ENCODE measurements at places on chromosomes 3 and 15. TPM values are rescaled to one million over a fixed set of nuclear protein-coding genes. Genes with fewer than 3 reads are reported as not detected.

The OR5K3 gene
- total RNA-seq, result not detected

The ITIH1 gene
- total RNA-seq, result 0.56 TPM

The ANKRD34C gene
- total RNA-seq, result not detected

The CLDN11 gene
- total RNA-seq, result 225 TPM

The OR4F6 gene
- total RNA-seq, result not detected

The TM4SF1 gene
- 657 TPM for total RNA-seq
